ENCODE measurements at places on chromosomes 11 and 22.

GRCh38 chr11:13463779-13464290, 813 bp upstream of the BTBD10 start:
- no peak for DNase-seq

DNA sequence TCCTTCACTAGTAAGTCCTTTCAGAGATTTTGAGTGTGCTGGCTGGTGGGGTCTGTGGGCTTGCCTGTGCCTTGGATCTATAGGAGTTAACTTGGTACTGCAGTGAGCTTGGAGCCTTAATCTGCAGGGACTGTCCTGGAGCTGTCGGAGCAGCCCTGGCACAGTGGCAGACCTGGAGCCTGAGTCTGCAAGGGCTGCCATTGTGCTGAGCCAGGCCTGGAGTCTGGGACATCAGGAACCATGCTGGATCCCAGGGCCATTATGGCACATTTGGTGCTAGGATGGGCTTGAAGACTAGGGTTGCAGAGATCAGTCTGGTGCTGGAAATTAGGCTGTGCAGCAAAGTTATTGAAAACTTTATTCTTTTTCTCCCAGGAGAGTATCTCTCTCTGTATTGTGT, 665.4 kb downstream of the METTL15 start:
- no peak for DNase-seq

DNA sequence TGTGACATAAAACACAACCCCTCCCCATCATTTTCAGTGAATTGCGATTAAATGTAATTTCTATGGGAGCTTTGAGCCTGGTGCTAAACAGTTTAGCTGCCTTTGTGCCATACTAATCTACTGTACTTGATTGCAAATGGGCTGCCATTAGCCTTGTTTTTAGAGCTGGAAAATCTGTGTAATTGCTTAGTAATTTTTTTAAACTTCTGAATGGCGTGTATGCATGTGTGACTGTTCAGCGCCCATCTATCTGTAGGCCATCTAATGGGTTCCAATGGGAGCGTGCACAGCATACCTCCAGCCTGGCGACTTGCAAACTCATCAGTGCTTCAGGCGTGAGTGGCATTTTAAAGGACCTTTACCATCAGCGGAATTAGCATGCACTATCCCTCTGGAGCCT, 142.7 kb upstream of the KIRREL3 start:
- no peak for DNase-seq

DNA sequence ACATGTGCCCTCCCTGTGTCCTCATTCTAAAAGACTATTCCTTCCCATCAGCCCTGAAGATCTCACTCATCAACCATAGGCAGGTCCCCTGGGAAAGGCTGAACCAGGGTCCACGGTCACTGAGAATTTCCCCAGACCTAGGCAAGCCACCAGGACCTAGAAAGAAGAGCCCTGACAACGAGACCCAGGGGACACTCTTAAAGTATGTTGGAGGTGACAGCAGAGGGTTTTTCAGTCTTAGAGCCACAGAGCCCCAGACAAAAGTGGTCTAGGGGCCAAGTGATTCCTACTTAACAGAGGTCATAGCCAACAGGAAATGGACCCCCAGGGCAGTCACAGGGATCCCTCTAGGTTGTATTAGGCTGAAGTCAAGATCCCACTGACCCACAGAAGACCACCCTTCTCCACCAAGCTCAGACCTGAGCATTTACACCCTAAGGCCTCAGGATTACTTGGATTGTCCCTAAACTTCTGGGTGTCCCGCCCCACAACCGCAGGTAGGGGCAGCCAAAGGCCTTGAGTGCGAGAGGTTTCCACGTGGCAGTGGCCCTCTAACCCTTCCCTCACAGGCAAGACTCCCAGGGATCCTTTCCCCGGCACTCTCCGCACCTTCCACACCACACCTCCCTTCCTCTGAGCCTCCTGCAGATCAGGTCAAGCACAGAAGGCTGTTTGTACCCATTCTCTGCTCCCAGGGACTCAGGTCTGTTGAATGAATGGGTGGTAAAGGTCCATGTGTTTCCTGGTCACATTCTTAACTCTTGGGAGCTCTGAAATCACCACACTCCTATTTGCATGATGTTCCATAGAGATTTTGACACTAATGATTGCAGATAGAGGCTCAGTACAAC, 12.3 kb downstream of the POU2AF1 start:
- no peak for DNase-seq

DNA sequence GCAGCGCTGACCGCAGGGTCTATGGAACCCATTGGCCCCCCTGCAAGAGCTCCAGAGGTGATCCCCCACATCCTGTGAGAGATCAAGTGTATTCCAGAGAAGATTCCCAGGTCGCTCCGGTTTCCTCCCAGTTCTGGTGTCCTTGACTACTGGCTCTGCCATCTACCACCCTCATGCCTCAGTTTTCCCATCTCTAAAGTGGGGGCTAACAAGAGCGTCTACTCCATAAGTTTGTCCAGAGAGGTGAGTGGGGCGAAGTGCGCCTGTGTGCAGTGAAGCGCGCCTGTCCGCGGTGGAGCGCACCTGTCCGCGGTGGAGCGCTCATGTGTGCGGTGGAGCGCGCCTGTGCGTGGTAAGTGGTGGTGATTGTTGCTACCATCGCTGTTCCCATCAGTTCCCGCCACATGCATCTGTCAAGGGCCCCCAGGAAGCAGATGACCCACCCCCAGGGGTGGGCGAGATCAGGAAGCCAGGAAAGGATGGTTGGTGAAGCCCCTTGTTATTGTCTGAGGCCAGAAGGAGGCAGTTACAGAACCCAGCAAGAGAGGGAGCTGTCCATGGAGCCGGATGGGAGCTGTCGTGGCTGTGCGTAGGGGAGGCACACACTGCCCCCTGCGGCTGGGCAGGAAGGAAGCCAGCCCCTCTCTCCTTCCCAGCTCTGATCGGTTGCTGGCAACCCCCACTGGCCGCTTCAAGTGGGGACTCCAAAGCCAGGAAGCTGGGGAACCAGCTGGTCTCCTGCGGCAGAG, 73.2 kb upstream of the FGF3 start:
- DNase-seq: no peak

DNA sequence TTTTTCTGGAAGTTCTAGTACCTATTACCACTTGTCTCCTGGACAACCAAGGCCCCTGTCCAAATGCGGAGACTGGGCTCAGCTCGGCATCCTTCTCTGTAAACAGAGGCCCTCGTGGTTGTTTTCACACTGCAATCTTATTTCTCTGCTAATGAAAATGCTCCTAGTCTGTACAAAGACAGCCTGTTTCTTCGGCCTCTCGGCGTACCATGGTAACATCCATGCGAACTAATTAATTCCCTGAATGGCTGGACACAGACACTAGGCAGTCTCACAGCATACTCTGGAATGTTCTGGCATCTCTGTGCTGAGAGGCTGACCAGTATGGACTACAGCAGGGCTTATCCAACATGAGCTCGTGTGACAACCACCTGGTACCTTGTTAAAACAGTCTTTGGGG, 5.7 kb downstream of the POLR3H start:
- DNase-seq: no peak

DNA sequence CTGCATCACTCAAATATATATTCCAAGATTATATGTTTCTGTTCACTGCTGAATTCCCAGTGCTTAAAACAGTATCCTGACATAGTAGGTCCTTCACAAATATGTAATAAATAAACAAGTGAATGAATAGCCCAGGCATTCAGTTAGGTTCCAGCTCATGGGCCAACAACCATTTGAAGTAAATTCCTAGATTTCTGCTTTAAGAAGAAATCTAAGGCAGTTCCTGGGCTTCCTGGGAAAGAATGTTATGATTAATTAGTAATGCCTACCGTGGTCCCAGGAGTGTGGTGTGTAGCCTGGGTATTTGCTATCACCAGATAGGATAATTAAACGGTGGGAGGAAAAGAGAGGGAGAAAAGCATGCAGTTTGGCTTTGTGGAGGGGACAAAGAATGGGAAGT, 576.8 kb downstream of the SOX6 start:
- DNase-seq: no peak

DNA sequence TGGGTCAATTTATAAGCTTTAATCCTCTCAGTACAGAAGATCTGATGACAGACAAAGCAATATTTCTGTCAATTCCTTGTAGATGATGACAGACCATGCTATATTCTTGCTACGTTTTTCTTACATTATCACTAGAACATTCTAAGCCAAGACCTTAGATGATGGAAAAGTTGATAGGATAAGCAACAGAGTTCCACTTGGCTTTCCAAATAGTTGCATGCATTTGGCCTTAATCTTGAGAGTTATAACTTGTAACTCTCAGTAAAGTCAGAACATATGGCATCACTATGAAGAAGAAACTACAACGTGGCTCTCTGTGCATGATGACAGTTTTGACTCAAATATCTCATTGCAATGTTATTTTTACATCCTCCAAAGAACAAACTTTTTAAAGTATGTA, 544.3 kb upstream of the LRRC4C start:
- DNase-seq: no peak

DNA sequence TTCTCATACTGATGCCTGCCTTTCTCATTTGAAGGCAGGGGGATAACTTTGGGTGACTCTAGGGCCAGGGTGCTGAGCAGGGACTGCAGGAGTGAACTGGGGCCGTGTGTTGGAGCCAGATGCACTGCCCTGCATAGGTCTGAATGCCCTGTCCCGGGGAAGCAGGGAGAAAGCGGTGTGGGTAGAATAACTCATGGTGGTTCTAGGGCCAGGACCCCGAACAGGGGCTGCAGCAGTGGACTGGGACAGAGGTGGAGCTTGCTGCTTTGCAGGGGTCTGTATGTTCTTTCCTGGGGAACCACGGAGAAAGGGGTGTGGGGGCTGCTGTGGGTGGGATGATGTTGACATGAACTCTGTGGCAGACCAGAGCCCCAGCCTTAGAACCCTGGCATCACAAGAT, 52.9 kb downstream of the GAB4 start:
- no peak for DNase-seq

DNA sequence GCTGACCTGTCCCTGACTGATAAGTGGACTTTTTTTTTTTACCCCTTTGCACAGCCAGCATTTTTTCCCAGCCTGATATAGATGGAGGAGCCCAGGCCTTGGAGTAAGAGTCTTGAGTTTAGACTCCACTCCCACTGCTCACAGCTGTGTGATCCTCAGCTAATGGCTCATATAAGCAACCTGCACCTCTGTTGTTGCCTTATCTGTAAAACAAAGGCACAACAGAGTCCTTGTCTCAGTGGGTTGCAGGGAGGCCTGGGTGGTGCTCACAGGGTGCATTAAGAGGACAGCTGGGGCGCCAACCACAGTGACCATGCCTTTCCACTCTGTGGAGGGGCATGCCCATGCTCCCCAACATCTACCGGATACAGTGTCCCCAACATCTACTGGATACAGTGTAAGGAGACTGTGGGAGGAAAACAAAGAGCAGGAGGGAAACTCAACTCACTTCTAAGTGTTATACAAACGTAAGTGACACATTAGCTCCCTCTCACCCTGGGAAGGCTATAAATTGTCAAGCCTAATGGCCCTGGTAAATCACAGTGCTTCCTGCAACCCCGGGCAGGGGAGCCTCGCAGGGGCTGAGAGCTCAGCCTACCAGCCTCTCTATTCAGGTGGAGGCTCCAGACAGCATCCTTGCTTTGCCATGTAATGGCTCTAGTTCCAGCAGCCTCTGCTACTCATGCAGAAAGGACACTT, 109.5 kb downstream of the TENM4 start:
- no peak for DNase-seq

DNA sequence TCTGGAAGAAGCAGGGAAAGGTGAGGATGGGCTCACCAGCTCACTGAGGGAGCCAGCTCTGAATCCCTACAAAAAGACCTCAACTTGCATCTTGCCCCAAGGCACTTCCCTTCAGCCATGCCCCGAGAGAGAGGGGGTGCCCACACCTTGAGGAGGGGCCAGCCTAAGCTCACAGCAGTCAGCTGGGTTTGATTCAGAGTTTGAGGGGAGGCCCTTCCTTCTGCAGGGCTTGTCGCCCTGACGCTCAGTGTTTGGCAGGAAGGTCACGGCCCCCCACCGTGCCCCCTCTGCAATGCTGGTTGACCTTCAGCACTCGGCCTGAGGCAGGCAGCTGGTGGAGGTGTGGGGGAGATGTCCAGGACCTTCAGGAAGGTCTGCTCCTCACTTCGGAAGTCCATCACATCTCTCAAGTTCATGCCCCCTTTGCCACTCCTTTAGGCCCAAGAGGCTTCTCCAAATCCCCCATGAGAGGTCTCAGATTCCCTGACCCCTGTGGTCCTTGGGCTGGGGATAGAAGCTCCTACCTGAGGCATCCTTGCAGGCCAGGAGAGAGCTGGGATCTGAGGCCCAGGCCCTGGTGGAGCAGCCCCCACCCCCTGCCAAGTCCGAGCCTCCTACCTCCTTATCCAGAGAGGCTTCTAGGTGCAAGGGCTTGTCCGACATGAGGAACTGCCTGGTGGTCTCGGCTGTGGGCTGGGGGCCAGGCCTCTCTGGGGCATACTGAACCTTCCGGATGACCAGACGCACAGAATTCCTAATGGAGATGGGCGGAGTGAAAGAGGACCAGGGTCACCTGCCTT, 37.6 kb downstream of the TPBGL start:
- no peak for DNase-seq

- peak; percentile 43 for DNase-seq
Observed at GRCh38 chr11:27700351-27701301, at the start of gene BDNF. BDNF (minus strand) TSS chr11:27700455; CDS start chr11:27658564, 41,891 bp downstream.

DNA sequence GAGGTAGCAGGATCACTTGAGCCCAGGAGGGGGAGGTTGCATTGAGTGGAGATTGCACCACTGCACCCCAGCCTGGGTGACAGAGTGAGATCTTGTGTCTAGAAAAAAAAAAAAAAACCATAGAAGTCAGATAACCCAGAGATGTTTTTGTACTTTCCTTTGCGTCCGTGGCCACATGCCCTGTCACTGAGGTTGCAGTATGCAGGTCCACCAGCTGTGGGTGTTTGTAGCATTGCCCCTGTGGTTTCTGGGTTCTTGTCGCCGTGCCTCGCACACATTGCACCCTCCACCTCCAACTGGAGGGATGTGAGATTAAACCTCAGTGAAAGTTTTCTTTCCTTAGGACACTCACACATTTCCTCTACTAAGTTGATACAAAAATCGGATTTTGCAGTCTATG, 70.3 kb downstream of the TNRC6B start:
- no peak for DNase-seq

DNA sequence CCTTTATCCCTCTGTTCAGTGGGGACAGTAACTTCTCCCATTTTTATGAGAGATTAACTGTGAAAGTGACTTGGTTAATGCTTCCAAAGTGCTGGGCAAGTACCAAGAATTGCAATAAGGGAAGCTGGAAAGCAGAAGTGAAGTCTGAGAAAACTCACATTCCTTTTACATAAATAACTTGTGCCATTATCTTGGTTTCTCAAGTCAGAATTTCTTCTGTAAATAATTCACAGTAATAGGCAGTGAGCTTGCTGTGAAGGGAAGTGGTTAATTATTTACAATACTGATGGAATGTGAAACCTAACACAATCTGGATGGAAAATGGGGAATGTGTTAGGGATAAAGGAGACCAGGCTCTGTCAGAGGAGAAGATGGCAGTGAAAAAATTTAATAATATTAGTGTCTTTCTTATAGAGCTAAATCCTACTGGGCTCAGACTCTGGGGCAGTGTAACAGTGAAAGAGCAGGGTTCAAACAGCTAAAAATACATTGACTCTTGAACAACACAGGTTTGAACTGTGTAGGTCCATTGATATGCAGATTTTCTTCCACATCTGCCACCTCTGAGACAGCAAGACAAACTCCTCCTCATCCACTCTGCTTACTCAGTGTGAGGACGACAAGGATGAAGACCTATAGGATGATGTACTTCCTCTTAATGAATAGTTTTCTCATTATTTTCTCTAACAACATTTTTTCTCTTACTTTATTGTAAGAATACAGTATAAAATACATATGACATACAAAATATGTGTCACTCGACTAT, 251.5 kb upstream of the ISX start:
- DNase-seq: peak; percentile 21
